ENCODE measurements at places on chromosomes 5 and 9.

DNA sequence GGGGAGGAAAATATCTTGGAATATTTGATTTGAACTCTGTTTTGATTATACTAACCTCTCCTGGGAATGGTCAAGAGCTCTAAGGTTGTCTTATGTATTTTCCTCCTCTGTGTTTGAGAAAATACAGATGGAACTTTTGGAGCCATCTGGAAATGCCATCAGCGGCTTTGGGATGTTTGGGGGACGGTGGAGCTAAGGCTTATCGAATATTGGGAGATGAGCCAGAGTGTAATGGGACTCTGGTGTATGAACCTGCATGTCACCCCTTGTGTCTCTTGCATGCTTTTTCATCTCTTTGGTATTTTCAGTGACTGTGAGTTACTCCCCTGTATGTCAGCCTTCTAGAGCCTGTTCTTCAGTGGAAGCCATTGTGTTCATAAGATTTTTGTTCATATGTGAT is 180.0 kb upstream of the OTULINL start:
- no peak for DNase-seq

DNA sequence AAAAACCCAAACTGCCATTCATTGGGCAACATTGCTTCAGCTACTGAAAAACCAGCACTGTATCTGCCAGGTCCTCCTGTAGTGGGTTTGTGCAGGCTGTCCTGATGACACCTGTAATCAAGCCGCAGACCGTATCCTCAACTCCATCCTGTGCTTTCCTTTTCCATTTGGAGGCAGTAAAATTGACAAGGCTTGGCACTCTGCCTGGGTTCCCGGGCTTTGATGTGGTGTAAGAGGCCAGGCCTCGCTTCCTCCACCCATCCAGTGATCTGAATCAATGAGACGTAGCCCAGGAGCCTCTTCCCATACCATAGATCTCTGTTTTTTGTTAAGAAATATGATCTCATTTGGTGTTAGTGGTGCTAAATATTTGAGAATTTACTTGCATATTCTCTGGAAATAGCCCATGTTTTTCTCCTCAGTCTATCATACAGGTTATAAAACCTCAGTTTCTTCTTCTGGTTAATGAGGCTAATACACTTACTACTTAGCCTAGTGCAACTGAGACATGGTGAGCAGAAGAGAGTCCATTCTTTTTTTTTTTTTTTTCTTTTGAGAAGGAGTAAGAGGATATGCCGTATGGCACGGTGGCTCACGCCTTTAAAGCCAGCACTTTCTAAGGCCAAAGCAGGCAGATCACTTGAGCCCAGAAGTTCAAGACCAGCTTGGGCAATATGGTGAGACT is 34.8 kb downstream of the LSM11 start:
- peak; percentile 75 for DNase-seq

DNA sequence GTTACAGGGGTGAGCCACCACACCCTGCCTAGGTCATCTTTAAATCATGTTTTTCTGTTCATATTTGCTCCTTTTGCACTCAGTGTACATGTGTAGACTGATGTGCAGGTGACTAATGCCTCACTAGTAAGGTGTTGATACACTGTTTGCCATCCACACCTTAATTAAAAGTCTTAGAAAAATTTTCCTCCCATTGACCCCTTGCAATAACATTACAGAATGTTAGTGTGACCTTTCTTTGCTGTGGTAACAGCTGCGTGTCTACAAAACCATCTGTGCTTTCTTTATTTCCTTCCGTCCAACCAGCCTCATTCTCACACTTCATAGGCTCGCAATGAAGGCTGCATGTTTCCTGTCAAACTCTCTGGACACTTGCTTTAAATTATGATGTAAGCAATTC is 6.6 kb upstream of the CEMIP2 start:
- no peak for DNase-seq

- DNase-seq, result no peak
These were observed 24.7 kb upstream of the LMNB1 start for GRCh38 chr5:126752081-126752785.

DNA sequence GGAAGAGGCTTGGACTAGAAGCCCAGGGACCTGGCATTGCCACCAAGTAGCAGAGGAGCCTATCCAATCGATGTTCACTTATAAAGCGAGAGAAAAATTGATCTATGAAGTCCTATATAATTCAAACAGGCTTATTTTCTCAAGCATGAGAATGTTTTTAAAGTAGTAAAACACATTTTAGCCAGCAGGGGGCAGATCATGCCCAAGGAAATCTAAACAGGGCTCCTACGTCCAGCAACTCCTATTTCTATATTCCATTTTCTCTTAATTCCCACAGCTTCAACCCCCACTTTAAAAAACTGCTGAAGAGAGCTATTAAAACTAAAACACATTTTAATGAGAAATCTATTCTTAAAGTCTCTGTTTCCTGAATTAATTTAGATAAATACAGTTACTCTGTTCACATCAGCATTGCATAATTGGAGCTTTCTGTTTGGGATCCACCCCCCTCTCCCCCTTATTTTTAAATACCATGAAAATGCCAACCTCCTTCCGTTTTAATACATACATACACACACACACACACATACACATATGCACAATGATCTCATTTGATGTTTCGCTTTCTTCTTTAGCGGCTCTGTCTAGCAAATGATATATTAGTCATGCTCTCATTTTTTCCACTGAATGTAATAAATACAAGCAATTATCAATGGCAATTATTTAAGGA is 144.9 kb downstream of the MYO10 start:
- DNase-seq, result peak; percentile 81

GRCh38 chr5:96778409-96778808 is 29.3 kb downstream of the ERAP1 start:
- DNase-seq, result no peak

DNA sequence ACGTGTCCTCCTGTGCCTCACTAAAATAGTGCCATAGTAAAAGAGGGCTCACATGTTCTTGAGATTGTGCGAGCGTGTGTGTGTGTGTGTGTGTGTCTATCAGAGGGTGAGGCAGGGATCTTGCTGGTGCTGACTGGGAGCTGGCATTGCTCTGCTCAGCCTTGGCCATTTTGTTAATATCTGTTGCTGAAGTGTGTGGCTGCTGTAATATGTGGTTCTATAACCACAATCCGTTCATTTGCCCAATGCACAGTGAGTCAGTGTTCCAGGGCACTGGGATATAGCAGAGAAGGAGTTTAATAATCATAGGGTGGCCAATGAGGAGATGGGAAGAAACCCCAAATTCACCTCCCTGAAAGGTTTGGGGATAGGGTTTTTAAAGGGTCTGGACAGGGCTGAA is 61.3 kb downstream of the RASGRF2 start:
- no peak for DNase-seq

DNA sequence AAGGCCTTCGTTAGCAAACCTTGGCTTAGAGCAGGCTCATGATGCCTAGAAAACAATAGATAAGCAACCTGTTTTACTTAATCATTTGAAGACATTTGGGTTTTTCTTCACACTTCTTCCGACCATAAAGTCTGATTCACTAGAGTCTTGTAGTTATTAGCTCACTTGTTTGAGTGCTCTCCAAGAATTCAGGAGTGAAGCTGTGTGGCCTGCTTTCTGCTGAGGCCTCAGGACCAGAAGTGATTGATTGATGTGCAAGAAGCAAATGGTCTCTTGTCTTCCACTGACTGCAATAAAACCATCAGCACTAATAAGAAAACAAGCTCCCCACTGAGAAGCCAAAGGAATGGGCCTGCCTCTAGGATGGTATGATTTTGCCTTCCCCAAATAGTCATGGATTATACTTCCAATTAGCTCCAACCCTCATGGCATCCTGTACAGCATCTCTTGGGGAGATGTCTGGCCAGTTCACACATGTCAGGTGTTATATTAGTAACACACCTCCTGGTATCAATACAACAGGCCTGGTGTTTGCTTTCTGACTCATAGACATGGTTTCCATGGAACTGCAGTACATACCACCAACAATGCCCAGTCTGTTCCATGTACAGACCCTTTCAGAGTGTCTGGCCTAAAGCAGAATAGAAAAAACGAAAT is 317.6 kb downstream of the CWC27 start:
- DNase-seq, result no peak

DNA sequence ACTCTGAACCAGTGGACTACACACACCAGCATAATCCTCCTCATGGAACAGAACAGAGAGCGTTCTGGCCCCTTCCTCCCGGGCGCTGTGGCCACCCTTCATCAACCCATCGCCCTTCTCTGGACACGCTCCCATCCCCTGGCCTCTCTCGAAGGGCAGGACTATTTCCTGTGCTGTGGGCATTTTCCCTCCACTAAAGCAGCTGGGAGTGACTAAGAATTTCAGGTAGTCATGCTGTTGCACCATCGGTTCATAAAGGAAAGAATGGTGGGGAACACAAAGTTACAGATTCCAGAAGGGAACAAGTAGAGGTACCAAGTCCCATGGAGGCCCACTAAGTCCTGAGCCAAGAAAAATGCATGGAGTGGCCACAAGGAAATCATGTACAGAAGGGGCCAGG is 68.6 kb downstream of the EPB41L4B start:
- no peak for DNase-seq

GRCh38 chr9:93664549-93665120 is 88.3 kb downstream of the PHF2 start:
- DNase-seq, result no peak

DNA sequence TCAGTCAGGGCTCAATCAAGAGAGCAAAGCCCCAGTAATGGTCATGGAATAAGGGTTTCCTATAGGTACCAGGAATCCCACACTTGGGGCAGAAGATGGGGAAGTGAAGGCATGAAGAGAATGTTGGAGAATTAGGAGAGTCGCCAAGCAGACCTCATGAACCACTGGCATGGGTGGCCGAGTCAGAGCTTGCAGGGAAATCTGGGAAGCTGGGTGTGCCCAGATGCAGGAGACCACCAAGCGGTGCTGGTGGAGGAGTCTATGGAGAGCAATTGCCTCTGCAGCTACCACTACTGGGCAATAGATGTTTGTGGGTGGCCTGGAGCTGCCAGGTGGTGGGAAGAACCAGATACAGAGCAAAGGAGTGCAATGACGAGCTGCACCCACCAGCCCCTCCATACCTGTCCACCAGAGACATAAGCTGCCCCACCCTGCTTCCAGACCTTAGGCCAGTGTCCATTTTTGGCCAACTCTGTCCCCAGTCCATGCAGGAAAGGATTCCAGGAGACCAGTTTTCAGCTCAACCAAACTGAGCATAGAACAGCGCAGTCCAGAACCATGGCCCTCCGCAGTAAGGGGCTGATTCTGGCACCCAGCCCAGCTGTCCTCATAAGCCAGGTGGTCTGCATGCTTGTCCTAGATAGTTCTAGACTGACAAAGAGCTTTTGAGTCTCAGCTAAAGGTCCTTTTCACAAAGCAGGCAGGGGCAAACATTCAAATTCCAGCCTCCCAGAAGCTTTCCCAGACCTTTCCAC is 323.9 kb downstream of the GADD45G start:
- no peak for DNase-seq

- DNase-seq, result no peak
These were observed 31.2 kb upstream of the TARS1 start for GRCh38 chr5:33409435-33410170.

- DNase-seq, result peak; percentile 59
These were observed 231.6 kb downstream of the SLF1 start for GRCh38 chr5:94849821-94850736.

- no peak for DNase-seq
These were observed 56.8 kb downstream of the DTWD2 start for GRCh38 chr5:118931564-118931963.

- no peak for DNase-seq
These were observed 290.2 kb upstream of the RGMB start for GRCh38 chr5:98483301-98483685.

GRCh38 chr5:64944868-64945267 is 176.1 kb downstream of the CWC27 start:
- no peak for DNase-seq

DNA sequence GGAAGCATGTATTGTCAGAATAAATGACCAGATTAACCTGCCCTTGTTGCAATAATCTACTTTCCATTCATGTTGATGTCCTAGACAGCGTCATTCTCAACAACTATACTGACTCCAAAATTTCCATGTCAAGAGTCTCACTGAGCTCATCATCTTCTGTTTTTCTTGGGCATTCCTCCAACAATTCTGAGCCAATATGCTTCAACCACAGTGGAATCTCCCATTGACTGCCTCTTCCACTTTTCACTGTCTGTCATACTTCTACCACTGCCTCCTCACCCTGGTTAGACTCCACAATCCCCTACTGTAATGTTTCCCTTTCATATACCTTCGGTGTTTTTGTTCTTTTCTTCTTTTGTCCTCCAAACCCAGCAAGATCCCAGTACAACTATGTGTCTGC is 162.8 kb downstream of the TLE1 start:
- DNase-seq, result no peak

DNA sequence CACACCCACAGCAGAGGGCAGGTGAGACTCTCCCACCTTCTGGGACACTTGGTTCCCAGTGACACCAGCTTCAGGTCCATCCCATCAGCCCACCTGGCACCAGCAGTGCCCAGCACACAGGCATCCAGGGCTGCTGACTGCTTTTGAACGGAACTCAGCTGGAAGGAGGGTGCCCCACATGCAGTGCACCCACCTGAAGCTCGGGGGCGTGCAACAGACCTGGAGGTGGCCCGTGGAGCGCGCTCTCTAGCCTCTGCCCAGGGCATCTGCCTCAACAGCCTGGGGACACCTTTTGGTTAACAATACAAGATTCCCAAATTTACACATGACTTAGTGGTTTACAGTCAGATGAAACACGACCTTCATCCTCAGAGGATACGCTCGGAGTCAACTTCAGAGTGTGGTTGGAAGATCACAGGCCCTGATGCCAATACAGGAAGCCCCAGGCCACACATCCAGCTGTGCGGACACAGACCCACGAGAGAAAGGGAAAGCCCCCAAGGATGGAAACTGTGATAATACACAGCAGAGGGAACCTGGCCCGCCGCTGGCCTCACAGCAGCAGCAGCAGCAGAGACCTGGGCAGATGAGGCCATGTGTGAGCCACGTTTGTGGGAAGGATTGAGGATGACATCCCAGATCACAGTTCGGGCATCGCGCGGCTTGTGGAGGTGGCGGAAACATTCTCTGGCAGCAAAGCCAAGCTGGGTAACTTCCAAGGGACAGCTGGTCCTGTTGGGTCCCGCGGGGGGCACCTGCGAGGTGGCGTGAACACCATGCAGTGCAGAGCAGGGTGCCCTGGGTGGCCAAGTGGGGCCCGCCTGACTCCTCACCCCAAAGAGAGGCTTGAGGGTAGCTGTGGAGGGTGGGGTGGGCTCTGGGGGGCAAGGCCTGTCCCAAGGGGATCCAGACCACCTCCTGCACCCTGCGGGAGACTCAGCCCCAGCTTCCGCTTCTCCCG is 64.0 kb downstream of the SECISBP2 start:
- no peak for DNase-seq
